HAP-1 (cell line): ENCODE measurements at places on chromosomes 5 and 9.
A peak's percentile ranks its signal among the peaks of the same experiment; 100 is the strongest.

GRCh38 chr5:61139094-61139873 lies 23.0 kb downstream of the SMIM15 start:
- DNase-seq = no peak

DNA sequence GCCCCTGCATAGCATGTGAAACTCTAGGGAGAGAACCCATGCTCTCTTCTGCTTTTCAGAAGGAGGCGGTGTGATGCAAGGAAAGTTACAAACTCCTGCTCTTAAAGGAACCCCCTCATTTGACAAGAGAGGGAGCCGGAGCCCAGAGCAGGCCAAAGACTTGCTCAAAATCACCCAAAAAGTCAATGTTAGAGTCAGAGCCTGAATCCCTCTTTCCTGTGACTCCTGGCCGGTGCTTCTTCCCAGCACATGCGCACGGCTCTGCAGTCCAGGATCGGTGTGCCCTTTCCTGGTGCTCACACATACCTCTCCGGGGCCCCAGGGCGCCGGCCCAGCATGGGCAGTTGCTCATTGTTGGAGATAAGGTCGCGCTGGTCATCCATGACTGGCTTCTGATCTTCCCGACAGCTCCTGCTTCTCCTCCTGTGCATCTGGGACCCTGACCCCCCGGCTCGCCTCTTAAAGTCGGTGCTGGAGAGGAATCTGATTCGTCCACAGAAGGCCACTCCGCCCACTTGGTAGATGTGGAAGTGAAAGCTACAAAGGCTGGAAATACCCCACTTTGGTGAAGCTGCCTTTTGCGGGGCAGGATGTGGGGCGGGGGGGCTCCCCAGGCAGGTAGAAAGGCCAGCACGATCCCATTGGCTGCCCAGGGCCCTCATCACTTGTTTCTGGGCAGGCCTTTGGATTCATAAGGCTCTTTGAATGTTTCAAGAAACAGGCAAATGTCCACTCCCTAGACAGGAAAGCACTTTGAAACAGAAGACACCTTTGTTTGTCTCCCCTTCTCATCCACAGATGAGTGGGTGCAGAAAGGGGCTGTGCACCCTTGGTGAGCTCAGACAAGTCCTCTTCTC lies at the start of gene CD74:
CD74 (minus strand) TSS at position 592 of the 857 bp plus-strand sequence; CDS start at position 431, 161 bp downstream.
- no peak for DNase-seq

- no peak for DNase-seq
Measured at GRCh38 chr9:36551129-36551528, 21.6 kb upstream of the MELK start.

DNA sequence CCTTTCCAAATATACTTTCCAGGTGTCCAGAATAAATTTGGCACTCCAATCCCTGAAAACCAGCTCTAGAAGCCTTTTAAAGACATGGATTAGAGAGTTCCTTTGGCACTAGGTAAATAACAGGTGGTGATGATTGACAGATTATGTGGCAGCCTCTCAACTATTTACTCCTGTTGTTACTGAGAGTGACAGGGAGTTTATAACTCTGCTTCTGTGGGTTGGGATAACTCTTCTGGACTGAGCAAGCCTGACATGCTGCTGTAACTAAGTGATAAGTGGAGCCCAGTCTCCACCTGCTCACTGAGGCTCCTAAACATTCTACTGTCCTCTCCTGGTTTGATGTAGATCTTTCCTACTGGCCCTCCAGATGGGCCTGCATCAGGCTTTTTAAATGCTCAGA lies 693.2 kb upstream of the FTMT start:
- DNase-seq = no peak

DNA sequence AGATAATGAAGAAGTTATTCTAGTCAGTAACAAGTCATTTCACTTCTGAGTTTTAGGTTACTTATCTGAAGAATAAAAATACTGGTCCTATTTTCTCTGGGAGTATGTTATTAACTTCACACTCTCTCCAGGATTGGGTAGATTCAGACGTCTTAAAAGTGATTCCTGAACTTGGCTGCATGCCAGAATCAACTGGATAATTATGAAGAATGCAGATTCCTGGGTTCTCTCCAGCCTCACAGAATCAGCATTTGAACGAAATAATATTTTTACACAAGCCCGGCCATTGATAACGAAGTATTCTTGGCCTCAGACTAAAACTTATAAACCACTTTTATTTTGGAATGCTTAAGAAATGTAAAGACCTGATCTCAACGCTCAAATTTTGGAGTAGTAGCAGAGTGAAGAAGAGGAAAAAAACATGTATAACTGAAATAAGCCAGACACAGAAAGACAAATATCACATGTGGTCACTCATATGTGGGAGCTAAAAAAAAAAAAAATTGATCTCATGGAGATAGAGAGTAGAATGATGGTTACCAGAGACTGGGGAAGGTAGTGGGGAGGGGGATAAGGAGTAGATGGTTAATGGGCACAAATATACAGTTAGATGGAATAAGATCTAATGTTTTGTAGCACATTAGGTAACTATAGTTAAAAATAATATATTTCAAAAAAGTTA lies 507.3 kb downstream of the ISL1 start:
- no peak for DNase-seq

GRCh38 chr5:56088967-56089829 lies 94.4 kb upstream of the IL6ST start:
- DNase-seq = no peak

DNA sequence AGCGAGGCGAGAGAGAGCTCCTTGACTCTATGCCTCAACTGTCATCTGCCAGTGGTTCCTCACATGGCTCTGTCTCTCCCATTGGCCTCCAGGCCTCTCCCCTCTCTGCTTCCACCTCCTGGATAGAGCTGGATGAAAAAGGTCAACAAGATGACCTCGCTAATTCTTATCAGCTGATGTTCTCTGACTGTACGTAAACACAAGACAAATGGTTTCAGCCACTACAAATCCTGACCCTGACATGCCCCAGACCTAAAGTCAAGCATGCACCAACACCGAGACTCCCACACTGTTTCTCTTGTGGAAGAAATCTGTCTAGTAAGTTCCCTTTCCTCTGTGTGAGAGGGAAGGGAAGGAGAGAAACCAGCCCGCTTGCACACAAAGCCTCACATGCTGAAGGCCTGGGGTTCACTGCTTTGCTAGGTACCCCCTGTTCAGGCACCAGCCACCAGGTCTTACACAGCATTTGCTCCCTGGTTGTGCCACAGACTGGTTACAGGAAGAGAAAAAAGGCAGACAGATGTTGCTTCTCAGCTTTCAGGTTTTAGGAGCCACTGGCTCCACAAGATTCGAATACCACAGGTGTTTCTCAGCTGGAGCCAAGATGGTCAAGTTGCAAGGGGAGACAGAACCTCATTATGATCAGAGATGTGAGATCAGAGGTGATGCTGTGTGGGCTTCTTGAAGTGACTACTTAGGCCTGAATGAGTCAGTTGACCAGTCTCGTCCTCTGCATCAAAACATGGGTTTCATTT lies 592.5 kb downstream of the CCDC171 start:
- no peak for DNase-seq

- DNase-seq = peak; percentile 6
Measured at GRCh38 chr9:137273611-137274320, 3.8 kb upstream of the TOR4A start.

DNA sequence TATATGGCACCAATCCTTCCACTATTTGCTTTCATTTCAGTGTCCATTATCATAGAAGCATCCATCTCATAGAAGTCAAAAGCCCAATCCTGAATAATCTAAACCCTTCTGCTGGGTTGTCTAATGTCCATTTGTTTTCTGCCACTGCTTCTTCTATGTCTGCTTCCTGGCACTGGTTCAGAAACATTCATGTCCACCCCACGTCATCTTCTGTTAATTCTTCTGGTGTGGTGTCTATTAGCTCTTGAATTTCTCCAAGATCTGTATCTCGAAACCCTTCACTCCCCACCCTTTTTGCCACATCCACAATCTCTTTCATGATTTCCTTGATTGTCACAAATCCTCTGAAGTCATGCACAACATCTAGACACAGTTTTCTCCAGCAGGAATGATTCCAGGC lies 23.2 kb upstream of the GOLGA1 start:
- DNase-seq = no peak

- DNase-seq = no peak
Measured at GRCh38 chr5:169701910-169702451, 64.9 kb downstream of the DOCK2 start.

DNA sequence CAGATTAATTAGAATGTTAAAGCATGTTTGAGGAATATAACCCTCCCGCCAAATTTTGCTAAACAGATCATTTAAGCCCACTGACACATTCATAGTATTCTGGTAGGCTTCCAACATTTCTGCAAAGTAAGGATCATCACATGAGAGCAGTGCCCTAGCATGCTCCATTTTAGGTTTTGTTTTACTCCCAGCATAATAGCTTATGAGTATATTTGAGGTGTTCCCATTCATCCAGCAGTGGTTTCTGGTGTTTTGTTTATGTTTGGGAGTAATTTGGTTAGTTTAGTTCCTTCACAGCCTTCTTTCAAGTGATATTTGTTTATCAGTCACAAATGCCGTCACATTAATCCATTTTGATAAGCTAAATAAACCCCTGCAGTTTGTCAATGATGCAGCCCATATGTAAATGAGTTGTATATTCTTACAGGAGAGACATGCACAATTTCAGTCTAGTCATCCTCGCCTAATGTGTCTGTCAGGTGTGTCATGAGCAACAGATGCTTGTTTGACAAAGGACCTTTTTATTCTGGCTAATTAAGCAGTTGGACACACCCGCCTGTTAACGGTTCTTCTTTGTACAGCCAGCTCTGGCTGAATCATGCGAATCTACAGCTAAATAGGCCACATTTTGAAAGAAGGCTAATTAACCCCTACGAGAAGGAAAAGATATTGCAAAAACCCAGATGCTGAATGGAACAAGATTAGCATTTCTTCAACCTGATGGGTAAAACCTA lies 124.4 kb downstream of the RFX3 start:
- peak; percentile 74 for DNase-seq

GRCh38 chr5:1225081-1225480 lies at the start of gene SLC6A18:
Gene SLC6A18 (plus strand): TSS chr5:1225381. CDS start chr5:1225478, 97 bp downstream.
- no peak for DNase-seq

DNA sequence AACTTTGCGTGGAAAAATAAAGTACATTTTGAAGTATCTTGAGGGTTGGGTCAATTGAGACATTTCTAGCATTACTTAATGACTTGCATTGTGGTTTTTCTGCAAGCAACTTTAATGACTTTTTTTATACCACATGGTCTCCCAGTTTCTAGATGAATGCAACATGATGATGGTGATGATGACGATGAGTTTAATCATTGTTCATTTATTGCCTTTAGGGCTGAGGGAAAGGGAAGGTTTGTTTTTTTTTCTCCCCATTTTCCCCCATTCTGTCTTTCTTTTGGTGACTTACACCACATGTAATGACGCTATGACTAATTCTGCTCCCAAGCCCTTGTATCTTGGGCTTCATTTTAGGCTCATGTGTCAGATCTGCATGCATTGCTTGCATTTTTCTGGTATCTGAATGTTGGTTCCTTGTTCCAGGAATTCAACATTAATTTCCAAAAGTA lies 57.7 kb upstream of the NXNL2 start:
- no peak for DNase-seq

GRCh38 chr9:30995956-30996738 lies 1388.3 kb upstream of the ACO1 start:
- no peak for DNase-seq

DNA sequence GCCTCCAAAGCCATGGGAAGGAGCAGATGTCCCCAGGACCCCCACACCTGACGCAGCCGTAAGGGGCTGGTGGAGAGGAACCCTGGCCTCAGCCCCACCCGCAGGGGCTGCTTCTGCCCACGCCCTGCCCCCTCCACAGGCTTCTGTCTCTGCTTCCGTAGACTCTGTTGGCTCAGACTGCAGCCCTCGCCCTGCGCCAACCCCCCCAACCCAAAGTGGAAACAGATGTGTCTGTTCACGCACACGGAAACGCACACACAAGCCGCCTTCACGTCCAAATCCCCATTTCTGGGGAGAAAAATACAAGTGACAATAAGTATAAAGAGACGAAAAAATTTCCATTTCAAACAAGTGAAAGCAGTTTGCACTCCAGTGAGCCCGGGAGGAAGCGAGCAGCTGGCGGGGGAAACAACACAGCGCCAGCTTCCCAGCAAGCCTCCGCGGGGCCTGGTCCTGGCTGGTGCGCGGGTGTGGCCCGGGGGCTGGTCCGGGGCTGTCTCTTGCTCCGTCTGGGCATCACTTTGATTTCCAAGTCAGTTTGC lies 32.6 kb upstream of the RXRA start:
- DNase-seq = no peak

- no peak for DNase-seq
Measured at GRCh38 chr9:117827456-117827855, 123.3 kb downstream of the TLR4 start.

DNA sequence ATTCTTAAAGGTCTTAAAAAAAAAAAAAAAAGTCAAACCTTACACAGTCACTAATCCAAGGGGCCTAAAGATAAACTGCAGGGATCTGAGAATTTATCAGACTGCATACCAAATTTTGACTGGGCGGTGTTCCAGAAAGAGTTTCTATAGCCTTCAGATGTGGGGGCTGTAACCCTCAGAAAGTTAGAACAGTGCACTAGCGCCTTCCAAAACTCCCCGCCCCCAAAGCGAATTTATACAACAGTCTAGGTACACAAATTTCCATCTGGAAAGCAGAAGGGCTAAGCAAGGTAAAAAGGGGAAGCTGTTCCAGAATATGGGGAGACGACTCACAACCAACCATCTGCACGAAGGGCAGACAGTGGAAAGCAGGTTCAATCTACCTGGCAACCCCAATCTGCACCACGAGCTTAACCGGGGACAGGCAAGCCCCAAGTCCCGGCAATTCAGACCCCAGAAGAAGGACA lies 813 bp downstream of the ERMP1 start:
- peak; percentile 30 for DNase-seq

GRCh38 chr5:175765858-175766257 lies 105.5 kb upstream of the CPLX2 start:
- no peak for DNase-seq

DNA sequence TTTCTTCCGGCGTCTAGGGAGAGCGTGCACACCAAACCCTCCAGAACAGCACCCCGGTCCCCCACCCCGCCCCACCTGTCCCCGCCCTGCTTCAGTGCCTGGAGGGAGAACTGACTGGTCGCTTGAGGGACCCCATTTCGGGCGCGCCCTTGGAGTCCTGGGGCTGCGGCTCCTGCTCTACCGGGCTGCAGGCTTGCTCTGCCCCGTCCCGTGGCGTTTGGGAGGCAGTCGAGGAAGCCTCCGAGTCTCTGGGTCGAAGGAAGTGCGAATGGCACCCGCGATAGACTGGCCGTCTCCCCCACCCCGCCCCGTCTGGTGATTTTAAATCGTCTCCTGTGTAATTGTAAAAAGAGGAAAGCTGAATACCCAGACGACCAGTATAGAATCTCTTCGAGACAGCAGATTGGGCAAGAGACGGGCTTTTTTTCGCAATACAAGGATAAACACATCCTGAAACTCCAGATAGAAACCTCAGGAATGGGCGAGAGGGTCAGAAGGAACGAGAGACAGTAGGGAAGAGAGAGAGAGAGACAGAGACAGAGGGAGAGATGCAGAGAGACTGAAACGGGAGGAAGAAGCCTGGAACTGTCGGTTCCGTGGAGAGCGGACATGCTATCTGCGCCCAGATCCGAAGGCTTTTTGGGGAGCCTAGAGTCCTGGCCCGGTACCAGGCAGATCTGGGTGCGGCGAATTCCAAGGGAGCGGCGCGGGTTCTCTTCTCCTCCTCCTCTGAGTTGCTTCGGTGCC lies 9.9 kb downstream of the PRDM6 start:
- DNase-seq = no peak

GRCh38 chr9:125276771-125277170 lies 15.1 kb downstream of the GAPVD1 start:
- no peak for DNase-seq
